ENCODE measurements at places on chromosomes 11 and 22. TPM values are rescaled to one million over a fixed set of nuclear protein-coding genes. Genes with fewer than 3 reads are reported as not detected.

- H3K27ac ChIP-seq: no peak overlapping the region
- peaks cover 40% of the 10 kb centered on the region for H3K27me3 ChIP-seq
Observed at GRCh38 chr11:121535129-121535796, 82.5 kb upstream of the SORL1-AS1 start.

The CCDC116 gene
- 0.16 TPM for total RNA-seq

DNA sequence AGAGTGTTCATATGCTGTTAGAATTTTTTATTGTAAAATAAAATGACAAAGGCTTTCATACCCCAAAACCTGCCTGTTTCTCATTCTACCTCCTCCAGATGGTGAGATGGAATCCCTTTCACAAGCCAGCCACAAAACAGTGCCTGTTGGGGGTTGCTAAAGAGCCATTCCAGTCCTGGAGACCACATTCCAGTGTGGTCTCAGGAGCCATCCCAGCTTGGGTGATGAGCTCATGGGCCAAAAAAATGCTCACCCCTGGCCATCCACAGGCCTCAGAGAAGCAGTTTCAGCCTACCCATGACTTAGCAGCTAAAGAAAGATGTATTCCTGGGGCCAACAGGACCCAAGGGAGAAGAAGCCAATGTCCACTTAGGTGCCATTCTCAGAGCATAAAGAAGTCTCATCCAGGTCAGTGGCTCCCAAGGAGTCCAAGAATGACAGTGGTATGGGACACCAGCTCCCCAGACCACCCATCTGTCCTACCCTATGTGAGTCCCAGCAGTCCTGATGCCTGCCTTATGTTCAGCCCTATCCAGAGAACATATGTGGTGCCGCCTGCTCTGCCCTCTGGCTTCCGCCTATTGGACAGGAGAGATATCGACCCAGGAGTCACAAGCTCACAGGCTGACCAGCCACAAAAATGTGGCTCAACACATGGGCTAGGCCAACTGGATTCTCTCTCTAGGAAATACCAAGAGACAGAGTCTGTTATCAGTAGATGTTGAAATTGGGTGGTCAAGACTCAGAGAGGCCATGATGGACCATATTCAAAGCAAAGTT, 26.4 kb downstream of the C11orf91 start:
- H3K4me3 ChIP-seq: no peak overlapping the region
- peaks cover 61% of the 10 kb centered on the region for H3K4me1 ChIP-seq
- peak; percentile 57 for DNase-seq
- peak overlapping the region; percentile 85 for H3K27ac ChIP-seq
- H3K27me3 ChIP-seq: peaks cover 4% of the 10 kb centered on the region

The ARHGAP20 gene
- 0.40 TPM for total RNA-seq

DNA sequence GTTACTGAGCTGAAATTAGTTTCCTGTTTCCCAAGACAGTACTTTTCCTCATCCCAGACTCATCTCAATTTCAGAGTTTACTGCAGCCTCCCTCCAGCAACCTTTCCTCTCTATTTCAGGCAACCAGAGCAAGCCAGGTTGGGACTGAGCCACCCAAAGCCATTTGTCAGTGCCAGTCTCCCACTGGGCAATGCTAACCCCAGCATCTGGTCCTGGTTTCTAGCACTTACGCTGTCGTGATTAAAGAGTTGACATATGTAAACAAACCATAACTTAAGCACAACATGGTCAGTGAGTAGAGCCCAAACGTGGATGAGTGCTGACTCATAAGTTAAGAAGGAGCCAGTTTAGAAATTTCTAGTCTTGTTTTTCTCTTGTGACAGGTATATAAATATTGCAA, 119.6 kb upstream of the BLID start:
- DNase-seq: peak; percentile 80
- H3K4me3 ChIP-seq: 0 out of 2 replicates have a peak overlapping the region, but pooled peaks have one; percentile 18
- peak overlapping the region; percentile 71 for H3K27ac ChIP-seq
- peaks cover 16% of the 10 kb centered on the region for H3K36me3 ChIP-seq
- peaks cover 39% of the 10 kb centered on the region for H3K4me1 ChIP-seq

The FAM180B gene
- total RNA-seq: not detected

- H3K27me3 ChIP-seq: peaks cover 16% of the 10 kb centered on the region
- H3K27ac ChIP-seq: peak overlapping the region; percentile 97
- H3K36me3 ChIP-seq: peaks cover 44% of the 10 kb centered on the region
- H3K4me1 ChIP-seq: peaks cover 90% of the 10 kb centered on the region
- peak; percentile 96 for DNase-seq
Observed at GRCh38 chr11:8719211-8719649, 36.6 kb downstream of the RPL27A start.

The FGF3 gene
- total RNA-seq: not detected

DNA sequence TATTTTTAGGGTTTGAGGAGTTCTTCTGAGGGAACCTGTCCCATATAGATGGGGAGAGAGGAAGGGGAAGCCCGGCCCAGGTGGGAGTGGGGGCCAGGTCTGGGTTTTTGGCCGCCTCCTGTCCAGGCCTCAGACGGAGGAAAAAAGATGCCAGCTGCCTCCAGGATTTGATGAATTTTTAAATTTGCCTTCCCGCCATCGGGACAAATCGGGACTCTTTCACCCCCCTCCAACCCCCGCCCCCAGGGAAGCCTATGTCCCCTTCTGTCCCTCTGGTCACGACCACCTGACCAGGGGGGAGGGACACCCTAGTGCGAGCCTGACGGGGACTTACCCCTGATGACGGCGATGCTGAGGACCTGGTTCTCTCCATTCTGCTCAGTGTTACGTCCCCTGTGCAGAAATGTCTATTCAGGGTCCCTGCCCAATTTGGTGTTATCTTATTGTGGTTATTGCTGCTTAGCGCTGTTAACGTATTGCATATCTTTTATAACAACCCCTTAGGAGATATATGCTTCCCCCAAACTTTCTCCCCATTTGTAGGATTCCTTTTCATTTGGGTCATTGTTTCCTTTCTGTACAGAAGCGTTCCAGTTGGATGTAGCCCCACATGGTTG, 115.9 kb upstream of the GRK3 start:
- H3K27ac ChIP-seq: peak overlapping the region; percentile 93
- H3K36me3 ChIP-seq: peaks cover under 1% of the 10 kb centered on the region
- peak; percentile 11 for DNase-seq
- H3K4me1 ChIP-seq: peaks cover 35% of the 10 kb centered on the region
- H3K27me3 ChIP-seq: no peaks in the 10 kb centered on the region
- peak overlapping the region; percentile 89 for H3K4me3 ChIP-seq

GRCh38 chr11:95450547-95451123, 219.6 kb upstream of the SESN3 start:
- no peak for DNase-seq
- no peaks in the 10 kb centered on the region for H3K4me1 ChIP-seq
- no peaks in the 10 kb centered on the region for H3K27me3 ChIP-seq
- no peak overlapping the region for H3K27ac ChIP-seq

GRCh38 chr11:75873417-75874221, 58.6 kb downstream of the UVRAG start:
- H3K27ac ChIP-seq: no peak overlapping the region
- no peak overlapping the region for H3K4me3 ChIP-seq
- H3K36me3 ChIP-seq: no peaks in the 10 kb centered on the region
- H3K27me3 ChIP-seq: peaks cover 1% of the 10 kb centered on the region
- no peaks in the 10 kb centered on the region for H3K4me1 ChIP-seq
